Head of caudate nucleus (tissue), 42 donors: ENCODE measurements at places on chromosomes 4 and X.

GRCh38 chr4:184657144-184657543, 7.6 kb downstream of the PRIMPOL start:
- DNase-seq: no peak

DNA sequence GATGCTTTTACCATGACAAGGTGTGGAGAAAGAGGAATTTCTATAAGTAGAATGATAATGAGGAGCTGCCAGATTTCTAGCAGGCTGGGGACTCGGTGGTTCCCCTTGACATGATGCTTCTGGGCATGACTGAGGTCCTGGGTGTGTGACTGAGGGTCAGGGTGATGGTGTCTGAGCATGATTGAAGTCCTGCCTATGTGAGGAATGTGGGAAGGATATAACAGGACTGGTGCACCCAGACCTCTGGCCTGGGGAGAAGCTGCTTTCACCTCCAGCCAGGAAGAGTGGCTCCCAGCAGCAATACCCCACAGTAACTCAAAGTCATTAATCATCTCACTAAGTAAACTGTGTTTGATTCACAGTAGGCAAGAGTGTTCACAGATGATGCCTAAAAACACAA, 17.4 kb downstream of the SORBS2 start:
- no peak for DNase-seq

DNA sequence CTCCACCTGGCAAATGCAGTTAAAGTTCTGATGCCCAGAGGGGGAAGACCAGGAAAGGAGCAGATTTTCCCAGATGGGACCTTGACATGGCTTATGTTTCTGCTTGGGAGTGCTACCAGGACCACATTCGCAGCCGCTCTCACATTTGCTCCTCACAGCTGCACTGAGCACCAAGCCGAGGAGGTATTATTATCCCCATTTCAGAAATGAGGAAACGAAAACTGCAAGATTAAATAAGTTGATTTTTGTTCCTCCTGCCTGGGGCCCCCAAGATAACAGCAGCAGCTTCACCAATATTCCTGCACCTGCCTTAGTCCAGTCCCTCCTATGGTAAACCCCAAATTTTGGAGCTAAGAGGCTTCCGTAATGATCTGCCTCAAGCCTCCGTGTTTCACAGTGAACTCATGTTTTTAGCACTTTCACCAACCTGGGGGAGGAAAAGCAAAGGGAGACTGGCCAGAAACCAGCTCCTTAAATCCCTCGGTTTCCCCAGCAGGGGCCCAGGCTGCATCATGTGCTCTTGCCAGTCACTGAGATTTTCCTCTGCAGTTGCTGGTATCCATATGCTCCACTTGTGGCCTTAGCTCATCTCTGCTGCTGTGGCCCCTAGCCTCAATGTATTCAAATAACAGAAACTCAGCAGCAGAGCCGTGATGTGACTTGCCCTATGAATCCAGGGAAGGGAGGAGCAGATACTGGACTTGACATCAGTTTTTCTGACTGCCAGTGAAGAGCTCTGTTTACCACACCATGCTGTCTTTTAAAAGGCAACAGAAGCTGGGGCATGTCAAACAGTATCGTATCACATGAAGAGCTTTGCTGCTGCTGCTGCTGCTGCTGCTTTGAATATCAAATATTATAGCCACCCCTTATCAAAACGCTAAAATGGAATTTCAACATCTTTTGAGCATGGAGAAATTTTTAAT, 95.5 kb upstream of the KLHL13 start:
- no peak for DNase-seq

DNA sequence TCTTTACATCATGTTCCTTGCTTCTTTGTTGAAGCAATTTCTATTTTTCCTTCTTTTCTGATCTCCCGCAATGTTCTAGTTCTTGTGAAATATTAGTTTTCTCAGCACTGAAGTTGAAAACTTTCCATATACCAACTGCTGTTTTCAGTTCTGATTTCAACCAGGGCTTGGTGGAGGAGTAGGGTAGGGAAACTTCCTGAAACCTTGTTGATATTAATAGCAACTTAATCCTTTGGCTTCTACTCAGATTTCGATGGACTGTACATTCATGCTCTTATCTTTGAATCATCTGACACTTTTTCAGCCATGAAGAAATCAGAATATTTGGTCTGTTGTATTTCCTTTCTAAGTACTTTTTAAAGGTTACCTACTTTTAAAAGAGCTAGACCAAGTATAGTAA, 315.8 kb downstream of the RPA4 start:
- no peak for DNase-seq

DNA sequence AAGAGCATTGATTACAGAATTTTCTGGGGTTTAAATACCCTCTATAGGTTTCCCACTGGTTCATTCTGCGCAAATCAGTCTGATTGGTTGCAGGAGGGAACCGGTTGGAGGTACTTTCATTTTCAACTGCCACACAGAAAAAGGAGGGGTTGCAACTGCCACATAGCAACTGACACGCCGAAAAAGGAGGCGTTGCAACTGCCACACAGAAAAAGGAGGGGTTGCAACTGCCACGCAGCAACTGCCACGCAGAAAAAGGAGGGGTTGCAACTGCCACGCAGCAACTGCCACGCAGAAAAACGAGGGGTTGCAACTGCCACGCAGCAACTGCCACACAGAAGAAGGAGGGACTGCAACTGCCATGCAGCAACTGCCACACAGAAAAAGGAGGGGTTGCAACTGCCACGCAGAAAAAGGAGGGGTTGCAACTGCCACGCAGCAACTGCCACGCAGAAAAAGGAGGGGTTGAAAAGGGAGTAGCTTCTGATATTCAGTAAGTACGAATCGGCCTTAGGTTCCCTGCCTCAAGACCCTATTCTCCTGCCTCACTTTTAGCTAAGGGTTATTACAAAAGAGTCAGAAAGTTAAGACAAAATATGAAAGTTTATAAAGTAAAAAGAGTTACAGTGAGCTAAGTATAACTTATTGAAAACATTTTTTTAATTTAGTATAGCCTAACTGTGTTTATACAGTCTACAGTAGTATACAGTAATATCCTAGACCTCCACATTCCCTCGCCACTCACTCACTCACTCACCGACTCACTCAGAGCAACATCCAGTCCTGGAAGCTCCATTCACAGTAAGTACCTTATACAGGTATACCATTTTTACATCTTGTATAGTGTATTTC, 431.8 kb downstream of the KCTD8 start:
- peak; percentile 16 for DNase-seq

GRCh38 chrX:56726605-56727004, 2.4 kb upstream of the NBDY start:
- no peak for DNase-seq

GRCh38 chrX:125132274-125132673, 187.4 kb upstream of the TEX13C start:
- DNase-seq: no peak

DNA sequence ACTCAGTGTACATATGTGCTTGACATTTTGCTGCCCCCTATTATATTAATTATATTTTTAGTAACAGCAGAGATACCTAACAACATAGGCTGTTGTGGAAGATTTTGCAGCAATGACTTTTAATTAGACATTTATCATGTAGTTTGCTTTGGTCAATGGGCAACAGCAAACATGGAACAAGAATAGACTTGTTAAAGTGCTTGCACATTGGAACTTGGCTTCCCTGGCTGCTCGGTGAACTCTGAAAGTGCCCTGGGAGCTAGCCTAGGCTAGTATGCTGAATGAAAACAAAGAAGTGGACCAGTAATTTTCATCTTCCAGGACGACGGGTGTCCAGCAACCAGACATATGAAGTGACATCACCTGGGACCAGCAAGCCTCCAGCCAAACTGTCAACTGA, 1157.1 kb downstream of the ARAP2 start:
- no peak for DNase-seq

DNA sequence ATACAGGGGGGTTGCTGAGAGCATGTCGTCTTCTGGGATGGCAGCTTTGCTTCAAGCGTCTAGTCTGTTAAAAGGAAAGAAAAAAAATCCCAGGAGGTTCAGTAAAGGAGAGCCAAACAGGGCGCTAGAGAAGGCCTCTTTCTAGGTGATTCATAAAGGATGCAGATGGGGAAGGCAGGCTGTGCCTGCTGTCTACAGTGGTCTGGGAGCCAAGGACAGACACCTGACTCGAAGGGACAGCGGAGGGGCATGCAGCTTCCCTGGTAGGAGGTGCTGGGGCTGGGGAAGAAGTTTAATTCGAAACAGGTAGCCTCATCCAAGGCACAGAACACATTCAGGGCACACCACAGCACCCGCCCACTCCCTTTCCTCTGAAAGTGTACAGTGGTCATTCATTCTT, 19.9 kb downstream of the BCOR start:
- DNase-seq: no peak

- DNase-seq: no peak
These were observed 78.9 kb downstream of the NDST3 start for GRCh38 chr4:118113220-118113619.

- DNase-seq: no peak
These were observed 234.9 kb upstream of the CTSO start for GRCh38 chr4:156188596-156188995.

DNA sequence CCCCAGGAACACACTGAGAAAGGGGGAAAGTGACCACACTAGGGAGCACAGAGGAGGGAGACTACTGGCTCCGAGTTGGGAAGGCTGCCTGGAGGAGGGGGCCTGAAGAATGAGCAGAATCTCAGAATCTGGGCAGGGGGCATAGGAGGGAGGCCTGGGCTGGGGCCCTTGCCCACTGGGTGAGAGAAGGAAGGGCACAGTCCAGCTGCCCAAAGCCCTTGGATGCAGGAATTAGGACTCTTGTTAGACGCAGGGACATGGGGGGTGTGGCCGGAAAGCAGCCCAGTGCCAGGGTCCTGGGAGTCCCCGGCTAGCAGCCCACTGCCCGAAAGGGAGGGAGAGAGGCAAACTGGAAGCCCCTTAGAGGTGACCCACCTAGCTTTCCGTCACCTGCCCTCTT, 1.9 kb upstream of the DUSP9 start:
- no peak for DNase-seq

DNA sequence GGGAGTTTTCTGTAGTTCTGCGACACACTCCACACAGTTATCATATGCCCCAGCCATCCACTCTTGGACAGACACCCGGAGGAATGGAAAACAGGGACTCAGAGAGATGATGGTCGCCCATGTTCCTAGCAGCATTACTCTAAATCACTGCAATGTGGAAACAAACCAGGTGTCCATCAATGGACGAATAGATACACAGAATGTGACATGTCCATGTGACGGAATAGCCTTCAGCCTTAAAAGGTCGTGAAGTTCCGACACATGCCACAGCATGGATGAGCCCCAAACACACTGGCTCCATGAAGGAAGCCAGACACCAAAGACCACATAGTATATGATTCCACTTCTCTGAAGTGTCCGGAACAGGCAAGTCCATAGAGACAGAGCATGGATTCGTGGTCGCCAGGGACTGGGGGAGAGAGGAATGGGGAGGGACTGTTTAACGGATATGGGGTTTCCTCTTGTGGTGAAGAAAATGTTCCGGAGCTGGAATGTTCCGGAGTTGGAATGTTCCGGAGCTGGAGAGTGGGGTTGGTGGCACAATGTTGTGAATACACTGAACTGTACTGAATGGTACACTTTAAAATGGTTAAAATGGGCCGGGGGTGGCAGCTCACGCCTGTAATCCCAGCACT, 28.7 kb upstream of the AFAP1 start:
- DNase-seq: no peak

GRCh38 chr4:171714791-171715454, 98.3 kb upstream of the GALNTL6 start:
- no peak for DNase-seq

DNA sequence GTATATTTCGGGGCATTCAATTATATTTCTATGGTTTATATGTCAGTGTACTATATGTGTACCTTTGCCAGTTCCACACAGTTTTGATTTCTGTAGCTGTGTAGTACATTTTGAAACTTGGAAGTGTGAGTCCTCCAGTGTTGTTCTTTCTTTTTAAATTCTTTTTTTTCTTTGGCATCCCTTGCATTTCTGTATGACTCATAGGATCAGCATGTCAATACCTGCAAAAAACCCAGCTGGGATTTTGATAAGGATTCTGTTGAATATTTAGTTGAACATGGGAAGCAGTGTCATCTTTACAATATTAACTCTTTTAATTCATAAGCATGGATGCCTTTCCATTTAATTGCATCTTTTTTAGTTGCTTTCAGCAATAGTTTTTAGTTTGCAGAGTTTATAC, 100.0 kb downstream of the SH3BGRL start:
- no peak for DNase-seq

DNA sequence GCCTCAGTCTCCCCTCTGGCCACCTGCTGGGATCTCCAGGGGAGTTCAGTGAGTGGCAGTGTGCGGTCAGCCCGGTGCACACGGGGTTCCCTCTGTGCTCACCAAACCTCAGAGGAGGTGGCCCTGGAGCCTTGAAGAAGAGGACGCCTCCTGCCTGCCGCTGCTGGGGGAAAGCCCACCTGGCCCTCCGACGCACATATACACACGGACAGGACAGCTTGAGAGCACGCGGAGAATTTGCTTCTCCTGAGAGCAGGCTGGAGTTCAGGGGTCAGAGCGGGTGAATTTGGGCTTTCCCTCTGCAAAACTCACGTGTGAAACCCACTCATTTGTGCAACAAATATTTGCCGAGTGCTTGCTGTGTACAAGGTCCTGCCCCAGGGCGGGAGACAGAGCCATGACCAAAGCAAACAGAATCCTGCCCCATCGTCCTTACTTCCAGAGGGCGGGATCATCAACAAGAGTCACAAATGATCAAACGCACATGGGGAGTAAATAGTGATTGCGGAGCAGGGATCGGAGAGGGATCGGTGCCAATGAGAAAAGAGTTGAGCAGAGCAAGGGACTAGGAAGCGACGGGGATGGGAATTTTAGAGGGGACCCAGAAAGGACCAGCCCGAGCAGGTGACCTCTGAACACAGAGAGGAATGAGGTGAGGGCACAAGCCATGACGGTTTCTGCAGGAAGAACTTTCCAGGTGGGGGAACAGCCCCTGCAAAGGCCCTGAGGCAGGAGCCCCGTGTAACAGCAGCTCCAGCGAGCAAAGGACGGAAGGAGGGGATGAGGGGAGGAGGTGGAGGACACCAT, 17.6 kb downstream of the BLOC1S4 start:
- no peak for DNase-seq

- no peak for DNase-seq
These were observed 138.8 kb downstream of the MTNR1A start for GRCh38 chr4:186416451-186417060.

DNA sequence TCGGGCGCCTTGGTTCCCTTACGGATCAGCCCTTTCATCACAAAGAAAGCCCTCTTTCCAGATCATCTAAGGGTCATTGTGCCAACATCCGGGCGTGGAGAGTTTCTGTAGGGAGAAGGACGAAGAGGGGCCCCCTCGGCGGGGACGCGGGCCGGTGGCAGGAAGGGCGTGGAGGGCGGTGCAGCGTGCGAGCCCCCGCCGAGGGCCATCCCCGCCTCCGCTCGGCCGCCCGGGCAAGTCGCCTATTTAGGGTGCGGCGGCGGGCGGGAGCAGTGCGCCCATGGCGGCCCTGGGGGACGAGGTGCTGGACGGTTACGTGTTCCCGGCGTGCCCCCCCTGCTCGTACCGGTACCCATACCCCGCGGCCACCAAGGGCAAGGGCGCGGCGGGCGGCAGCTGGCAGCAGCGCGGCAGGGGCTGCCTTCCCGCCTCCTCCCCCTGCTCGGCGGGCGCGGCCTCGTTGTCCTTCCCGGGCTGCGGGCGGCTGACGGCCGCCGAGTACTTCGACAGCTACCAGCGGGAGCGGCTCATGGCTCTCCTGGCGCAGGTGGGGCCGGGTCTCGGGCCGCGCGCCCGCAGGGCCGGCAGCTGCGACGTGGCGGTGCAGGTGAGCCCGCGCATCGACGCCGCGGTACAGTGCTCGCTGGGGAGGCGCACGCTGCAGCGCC, at the start of gene ZAR1:
Gene ZAR1, plus strand, starts transcription at position 241 of the 668 bp plus-strand sequence. Its CDS starts 40 bp downstream, at position 281.
- no peak for DNase-seq
